Psoas muscle (tissue), 8 donors: ENCODE measurements at places on chromosomes 5 and 9. TPM values are rescaled to one million over a fixed set of nuclear protein-coding genes. Genes with fewer than 3 reads are reported as not detected.

GRCh38 chr9:90299968-90300367 is 342.7 kb downstream of the DIRAS2 start:
- DNase-seq, result no peak

DNA sequence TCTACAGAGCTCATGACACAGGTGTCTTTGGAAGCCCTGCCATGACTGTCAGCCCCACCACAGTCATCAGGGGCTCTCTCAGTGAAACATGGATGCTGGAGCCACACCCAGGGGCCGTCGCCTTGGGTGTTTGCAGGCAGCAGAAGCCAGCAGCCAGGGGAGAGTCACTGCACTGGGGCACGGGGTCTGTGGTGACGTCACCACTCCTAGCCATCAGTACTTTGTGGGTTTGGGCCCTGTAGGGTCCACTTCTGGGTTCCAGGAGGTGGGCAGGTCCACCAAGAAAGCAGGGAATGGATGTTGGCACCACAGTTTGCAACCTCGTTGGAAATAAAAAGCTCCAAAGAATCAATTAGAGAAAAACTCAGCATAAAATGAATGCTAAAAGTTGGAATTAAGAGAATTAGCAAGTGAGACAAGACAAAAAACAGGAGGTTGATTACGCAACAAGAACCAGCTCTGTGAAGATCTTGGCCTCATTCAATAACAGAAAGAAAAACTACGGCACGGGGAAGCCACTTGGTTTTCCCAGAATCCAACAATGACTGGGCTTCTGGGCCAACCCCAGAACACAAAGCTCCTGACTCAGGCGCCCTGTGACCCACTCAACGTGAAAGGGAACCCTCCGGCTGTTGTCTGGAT is 34.3 kb downstream of the MED10 start:
- DNase-seq, result no peak

DNA sequence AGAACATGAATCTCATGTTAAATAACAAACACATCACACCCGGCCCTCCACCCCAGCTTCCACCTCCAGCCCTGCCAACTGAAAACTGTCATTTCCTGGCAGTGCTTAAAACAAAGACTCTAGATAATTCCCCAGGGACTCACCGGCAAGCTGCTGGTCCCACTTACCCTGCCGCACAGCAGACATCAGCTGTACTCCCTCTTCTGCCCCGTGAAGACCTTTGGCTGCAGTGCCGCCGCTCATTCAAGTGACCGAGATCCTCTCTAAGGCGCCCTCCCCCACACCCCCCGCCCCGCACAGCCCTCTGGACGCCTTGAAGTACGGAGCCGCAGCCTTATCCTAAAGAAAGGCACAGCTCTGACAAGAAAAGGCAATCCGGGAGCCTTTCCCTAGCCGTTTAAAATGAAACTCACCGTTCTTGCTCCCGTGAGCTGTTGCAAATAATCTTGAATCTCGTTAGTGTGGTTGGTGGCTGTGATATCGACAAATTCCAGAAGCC is 434 bp downstream of the GLRX start:
- peak; percentile 77 for DNase-seq

DNA sequence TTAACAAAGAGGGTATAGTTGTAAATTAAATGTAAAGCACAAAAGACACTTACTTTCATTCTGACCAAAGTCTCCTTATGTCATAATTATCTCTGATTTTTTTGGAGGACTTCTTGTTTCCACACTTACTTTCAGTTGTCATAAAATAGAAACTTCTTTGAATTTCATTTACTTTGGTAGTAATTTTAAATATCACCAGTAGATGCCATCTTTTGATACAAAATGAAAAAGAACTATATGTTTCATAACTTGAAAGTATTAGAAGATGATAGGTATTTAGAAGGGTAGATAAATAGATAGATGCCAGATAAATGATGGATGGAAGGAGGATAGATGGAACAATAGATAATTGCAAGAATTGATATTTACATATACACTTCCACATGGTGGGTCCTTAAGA is 1865.3 kb upstream of the CDH9 start:
- no peak for DNase-seq

GRCh38 chr9:136943291-136944211 is 987 bp downstream of the FBXW5 start:
- no peak for DNase-seq

GRCh38 chr9:385818-386398 is 171.2 kb downstream of the DOCK8 start:
- DNase-seq, result no peak

Gene CDH9
- not detected for total RNA-seq

DNA sequence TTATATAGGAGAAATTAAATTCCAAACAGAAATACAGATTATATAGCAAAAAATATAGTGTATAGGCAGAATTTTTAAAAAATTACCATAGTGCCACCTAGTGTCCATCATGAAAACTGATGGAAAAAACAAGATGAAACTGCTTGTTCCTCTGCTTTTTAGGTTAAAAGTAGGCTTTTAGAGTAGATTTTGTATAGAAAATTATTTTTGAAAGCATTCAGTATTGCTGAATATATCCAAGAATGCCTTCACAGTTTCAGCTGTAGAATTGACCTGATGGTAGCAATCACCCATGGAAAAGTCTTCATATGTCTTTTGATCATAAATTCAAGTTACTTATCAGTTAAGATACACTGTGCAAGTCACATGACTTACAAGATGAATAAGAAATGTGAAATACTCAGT is 19.7 kb downstream of the RIOK2 start:
- no peak for DNase-seq

Gene SV2C
- total RNA-seq, result not detected

DNA sequence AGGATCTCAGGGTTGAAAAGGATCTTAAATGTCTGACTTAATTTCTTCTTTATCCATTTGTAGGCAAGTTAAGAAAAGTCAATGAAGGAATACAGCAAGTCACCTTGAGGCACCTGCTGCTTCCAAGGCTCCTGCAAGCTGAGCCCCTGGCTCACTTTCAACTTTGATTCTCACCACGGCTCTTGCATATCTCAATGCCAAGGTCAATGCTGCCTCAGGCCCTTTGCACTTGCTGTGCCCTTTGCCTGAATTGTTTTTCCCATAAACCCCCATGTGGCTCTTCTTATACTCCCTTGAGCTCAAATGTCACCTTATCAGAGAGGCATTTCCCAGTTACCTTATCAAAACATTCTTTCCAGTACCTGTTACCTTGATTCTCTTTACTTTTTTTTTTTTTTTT is 144.3 kb upstream of the RAPGEF1 start:
- no peak for DNase-seq

- no peak for DNase-seq
Measured at GRCh38 chr5:159752622-159753275, 163.5 kb upstream of the ADRA1B start.

DNA sequence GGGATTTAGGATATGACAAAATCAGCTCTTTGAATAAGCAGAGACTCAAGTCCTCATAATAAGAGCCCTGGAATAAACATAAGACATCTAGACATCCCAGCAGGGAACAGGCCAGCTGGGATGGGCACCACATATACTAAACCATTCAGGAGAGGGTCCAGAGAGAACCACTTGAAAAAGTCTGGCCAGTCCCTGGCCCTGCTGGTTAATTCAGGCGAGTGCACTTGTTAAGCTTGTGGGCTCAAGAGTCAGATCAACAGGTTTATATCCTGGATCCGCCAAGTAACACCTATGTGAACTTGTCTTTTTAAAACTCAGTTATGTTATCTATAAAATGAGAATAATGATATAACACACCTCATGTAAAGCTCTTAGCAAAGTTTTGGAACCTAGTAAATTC is 63.3 kb downstream of the CAVIN4 start:
- no peak for DNase-seq

GRCh38 chr5:172579403-172579990 is 61.6 kb upstream of the NEURL1B start:
- no peak for DNase-seq

Gene PCDHB8
- 0.64 TPM for total RNA-seq

DNA sequence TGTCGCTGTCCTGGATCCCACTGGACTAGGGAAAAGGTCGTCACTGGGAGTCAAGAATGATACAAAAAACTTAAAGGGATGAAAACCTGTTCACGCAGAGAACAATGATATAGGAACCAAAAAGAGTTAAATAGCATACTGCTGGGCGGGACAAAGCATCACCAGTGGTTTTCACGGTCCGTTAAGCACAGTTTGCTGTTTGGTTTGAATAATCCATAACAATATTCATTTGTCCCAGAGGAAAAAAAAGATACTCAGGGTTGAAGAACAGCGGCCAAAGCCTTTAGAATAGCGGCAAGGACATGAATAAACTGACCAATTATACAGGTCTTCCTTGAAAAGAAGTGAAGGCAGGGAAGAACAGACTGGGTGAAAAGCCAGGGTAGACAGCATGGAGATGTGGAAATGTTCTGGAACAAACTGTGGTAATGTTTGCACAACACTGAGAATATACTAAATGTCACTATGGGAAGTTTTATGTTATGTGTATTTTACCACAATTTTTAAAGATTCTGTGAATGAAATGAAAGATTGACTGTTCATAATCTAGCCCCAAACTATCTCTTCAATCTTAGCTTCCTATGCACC is 60.8 kb downstream of the MTMR12 start:
- DNase-seq, result no peak

Gene UHRF2
- total RNA-seq, result 18.2 TPM

GRCh38 chr9:2362150-2362549 is 259.4 kb upstream of the VLDLR start:
- DNase-seq, result no peak

DNA sequence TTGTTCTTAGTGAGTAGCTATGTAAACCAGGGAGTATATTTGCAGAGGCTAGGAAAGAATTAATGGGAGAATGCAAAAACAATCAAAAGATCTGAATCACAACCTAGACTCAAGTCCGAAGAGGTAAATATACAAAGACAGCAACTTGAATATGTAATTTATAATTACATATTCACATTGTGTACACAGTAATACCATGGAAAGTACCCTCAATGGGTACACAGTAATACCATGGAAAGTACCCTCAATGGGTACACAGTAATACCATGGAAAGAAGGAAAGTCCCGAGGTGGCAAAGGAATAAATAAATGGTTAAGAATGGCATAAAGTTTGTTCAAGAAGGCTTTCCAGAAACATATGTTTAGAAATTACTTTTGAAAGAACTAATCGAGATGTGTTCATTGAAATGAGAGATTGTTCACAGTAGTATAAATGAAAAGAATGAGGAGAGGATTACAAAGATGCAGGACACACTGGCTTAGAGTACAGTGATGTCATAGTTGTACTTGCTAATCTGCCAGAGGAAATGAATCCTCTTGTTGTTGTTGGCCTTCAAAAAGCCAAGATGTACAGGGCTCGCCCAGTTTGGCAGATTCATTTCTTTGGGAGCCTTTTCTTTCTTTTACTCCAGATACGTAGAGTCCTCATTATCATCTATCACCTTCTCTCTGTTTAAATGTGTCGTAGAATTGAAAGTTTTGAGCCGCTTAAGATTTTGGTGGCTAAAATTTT is 116.0 kb downstream of the UNC13B start:
- no peak for DNase-seq

GRCh38 chr5:30605693-30606268 is 587.7 kb upstream of the CDH6 start:
- no peak for DNase-seq

GRCh38 chr5:109876030-109876725 is 186.5 kb downstream of the MAN2A1 start:
- no peak for DNase-seq

DNA sequence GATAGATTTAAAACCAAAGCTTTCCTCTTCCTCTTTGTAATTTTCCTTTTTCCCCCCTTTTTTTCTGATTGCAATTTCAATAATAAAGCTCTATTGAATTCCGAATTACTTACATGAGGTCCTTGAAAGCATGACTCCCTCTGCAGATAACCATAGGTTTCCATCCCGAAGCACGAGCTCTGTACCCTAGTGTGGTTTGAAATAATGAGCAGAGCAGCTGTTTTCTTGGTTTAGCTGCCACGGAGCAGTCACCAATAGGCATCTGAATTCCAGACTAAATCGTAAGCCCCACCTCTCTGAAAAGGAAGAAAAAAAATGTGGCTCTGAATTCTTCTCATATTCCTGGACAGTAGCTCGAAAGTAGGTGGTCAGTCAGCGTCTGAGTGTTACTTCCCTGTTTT is 18.5 kb upstream of the GNE start:
- no peak for DNase-seq

- no peak for DNase-seq
Measured at GRCh38 chr9:16003785-16004184, 450.9 kb downstream of the CCDC171 start.

- DNase-seq, result peak; percentile 46
Measured at GRCh38 chr5:66597183-66597757, 1.1 kb downstream of the MAST4 start.

DNA sequence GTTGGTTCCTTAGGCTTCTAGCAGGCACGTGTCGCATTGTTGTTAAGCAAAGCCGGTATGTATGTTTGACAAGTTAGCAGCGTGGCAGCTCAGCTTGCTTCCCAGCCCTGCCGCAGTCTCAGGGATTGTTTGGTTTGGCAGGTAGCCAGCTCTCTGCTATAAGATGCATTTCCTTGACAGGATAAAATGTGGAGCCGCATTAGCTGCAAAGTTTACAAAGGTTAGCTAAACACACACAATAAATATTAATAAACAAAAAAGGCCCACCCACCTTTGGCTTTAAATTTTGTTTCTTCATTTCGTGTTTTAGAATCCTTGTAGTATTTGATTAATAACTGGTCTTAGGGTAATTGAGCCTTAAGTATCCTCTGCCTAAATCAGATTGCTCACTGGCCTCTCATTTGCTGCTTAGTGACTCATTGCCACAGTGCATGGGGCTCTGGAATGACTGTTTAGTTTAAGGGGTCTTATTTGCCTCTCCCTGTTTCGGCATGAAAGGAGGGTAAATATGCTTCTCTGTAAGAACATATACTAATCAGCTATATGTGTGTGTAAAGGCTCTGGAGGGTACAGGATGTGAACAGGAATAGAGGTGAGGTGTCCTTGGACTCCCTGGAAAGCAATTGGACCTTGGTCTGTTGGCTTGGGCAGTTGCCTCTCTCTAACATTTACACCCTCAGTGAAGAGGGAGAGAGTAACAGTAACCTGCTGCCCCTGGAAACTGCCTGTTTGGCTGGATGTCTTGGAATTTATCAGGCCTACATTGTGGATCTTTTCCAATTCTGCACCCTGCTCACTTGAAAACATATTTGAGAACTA is 122.0 kb downstream of the GDNF start:
- no peak for DNase-seq

Gene SPAG8
- total RNA-seq, result 0.39 TPM

Gene TMED9
- total RNA-seq, result 71.9 TPM

Gene DDX31
- 5.5 TPM for total RNA-seq

- no peak for DNase-seq
Measured at GRCh38 chr5:124105326-124105725, 593.3 kb downstream of the CSNK1G3 start.

Gene SPINK4
- not detected for total RNA-seq

Gene SHOC1
- total RNA-seq, result not detected
